ENCODE measurements at places on chromosomes 6 and 20. TPM values are rescaled to one million over a fixed set of nuclear protein-coding genes. Genes with fewer than 3 reads are reported as not detected.

DNA sequence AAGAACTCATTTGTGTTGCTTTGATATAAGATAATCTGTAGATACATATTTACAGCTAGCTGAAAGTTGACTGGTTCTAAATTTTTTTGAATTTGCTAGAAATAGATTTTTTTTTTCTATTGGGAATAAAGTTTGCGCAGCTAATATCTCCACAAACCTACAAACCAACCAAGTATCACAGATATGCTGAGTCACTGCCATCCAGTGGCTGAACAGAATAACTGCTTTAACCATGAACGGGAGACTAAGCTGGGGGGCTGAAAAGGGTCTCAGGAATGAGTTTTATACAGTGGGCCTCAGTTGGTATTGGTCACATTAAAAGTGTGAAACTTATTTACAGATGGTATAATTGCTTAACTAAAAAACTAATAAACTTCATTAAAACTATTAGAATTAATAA, 326.7 kb upstream of the CNR1 start:
- H3K36me3 ChIP-seq = no peaks in the 10 kb centered on the region
- no peaks in the 10 kb centered on the region for H3K27me3 ChIP-seq
- no peak overlapping the region for H3K27ac ChIP-seq
- no peak overlapping the region for H3K4me3 ChIP-seq

DNA sequence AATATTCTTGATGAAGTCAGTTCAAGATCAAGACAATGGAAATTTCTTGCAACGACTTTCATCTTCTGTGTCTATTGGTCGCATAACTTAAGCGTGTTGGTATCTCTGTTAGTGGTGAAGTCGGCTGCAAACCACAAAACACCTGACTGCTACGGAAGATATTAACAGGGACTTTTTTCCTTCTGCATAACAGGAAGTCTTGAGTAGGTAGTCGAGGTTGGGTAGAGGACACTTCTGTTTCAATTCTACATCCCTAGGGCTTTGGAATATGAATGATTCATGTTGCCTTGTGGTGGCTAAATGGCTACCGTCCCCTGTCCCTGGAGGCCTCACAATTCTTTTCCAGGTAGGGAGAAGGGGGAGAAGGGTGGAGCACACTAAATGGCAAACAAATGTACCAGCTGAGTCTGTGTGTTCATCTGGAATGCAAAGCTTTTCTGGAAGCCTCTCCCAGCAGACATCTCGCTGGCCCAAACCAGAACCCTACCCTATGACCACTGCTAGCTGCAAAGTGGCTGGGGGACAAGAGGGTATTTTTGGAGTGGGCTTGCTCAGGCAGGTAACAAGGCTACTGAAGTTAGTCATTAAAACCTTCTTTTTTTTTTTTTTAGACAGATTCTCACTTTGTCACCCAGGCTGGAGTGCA, 34.6 kb upstream of the NKX2-2 start:
- no peaks in the 10 kb centered on the region for H3K27me3 ChIP-seq
- no peak overlapping the region for H3K27ac ChIP-seq
- H3K36me3 ChIP-seq = no peaks in the 10 kb centered on the region
- no peak overlapping the region for H3K4me3 ChIP-seq
- no peak for DNase-seq
- H3K4me1 ChIP-seq = no peaks in the 10 kb centered on the region

DNA sequence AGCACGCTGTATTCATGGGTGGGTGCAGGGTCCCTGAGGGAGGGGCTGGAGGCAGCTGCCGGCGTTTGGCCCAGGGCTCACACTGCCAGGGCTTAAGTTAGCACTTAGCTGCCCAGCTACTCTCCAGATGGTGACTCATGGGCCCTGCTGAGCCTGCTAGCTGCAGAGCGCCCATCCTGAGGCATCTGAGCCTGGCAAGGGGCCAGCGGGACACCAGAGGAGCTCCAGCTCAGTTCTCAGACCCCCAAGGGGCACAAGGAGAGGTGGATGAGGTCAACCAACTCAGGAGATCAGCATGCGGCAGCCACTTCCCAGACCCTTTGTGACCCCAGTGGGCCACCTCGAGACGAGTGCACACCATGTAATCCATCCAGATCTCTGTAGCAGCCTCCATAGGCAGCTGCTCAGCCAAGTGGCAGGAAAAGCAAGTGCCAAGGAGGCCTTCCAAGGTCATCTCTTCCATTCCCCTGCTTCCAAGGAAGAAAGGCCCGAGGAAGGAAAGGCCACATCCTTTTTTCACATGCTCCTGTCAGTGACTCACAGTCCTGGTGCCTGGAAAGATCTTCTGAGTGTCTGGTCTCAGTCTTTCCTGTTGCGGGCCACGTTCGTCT, 35.3 kb downstream of the FOXP4 start:
- DNase-seq = peak; percentile 96
- H3K4me3 ChIP-seq = no peak overlapping the region
- peaks cover 62% of the 10 kb centered on the region for H3K4me1 ChIP-seq
- peak overlapping the region; percentile 65 for H3K27ac ChIP-seq

- 0 out of 2 replicates have a peak, but pooled peaks cover 7% of the 10 kb centered on the region for H3K27me3 ChIP-seq
- H3K4me1 ChIP-seq = no peaks in the 10 kb centered on the region
- H3K4me3 ChIP-seq = no peak overlapping the region
- no peak overlapping the region for H3K27ac ChIP-seq
- no peaks in the 10 kb centered on the region for H3K36me3 ChIP-seq
- DNase-seq = no peak
Observed at GRCh38 chr6:89555806-89556205, 82.7 kb downstream of the LYRM2 start.

GRCh38 chr20:32914031-32914430, 55.3 kb downstream of the EFCAB8 start:
- H3K4me3 ChIP-seq = no peak overlapping the region
- no peaks in the 10 kb centered on the region for H3K4me1 ChIP-seq
- H3K27me3 ChIP-seq = 0 out of 2 replicates have a peak, but pooled peaks cover 6% of the 10 kb centered on the region
- no peak overlapping the region for H3K27ac ChIP-seq
- no peak for DNase-seq

DNA sequence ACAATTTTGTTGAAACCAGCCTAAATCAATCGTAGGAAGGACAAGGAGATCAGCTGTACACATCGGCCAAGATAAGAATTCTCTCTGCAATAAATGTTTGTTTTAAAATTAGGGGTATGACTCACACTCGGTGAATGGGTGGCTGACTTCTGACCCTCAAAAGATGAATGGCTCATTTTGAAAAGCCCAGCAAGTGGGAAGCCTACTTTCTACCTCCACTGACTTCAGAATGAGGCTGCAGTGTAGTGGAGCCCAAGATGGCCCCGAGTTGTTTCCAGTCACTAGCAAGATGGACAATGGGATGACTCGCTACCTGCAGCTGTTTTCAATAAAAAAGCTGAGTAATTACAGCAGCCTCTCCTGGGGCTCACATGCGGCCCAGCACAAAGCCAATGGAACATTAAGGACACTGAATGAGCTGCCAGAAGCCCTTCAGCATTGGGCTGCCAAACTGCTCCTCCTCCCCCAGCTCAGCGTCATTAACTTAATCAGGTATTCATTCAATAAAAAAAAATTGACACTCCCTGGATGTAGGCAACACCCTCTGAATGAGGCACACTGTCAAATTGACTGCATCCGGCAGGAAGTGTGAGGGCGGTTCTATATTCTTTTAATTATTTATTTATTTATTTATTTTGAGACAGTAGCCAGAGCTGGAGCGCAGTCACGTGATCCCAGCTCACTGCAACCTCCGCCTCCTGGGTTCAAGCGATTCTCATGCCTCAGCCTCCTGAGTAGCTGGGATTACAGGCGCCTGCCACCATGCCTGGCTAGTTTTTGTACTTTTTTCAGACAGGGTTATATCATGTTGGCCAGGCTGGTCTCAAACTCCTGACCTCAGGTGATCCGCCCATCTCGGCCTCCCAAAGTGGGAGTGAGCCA, 107.3 kb downstream of the GMPR start:
- no peak overlapping the region for H3K4me3 ChIP-seq
- H3K36me3 ChIP-seq = no peaks in the 10 kb centered on the region
- DNase-seq = peak; percentile 91
- H3K27ac ChIP-seq = peak overlapping the region; percentile 87

- H3K27ac ChIP-seq = no peak overlapping the region
- peaks cover 10% of the 10 kb centered on the region for H3K4me1 ChIP-seq
- no peaks in the 10 kb centered on the region for H3K27me3 ChIP-seq
- no peak overlapping the region for H3K4me3 ChIP-seq
- H3K36me3 ChIP-seq = no peaks in the 10 kb centered on the region
Observed at GRCh38 chr20:11352041-11352440, 565.7 kb upstream of the BTBD3 start.

The TINAG gene
- total RNA-seq = not detected

The SALL4 gene
- total RNA-seq = 0.79 TPM

The NOTCH4 gene
- 2.0 TPM for total RNA-seq

The EXOC2 gene
- total RNA-seq = 86.5 TPM
